NCI-H146 (cell line): ENCODE measurements at places on chromosomes 12 and 14.

DNA sequence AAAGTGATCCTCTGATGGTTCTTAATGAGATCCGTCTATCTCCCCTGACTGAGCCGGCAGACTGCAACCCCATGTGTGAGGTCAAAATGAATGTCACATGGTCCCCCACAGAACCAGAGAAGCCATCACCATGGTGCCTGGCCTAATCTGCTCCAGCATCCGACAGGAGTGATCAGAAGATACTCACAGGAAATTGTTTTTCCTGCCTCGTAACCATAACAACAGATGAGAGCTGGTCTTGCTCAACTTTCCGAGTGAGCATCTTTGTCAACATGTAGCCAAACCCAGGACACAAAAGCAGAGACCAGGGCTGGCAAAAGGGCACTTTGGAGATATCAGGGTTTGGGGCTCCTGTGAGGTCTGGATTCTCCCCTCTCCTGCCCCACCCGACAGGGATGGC is 72.1 kb upstream of the C14orf180 start:
- DNase-seq = no peak

GRCh38 chr12:82862876-82863649 is 176.4 kb downstream of the TMTC2 start:
- no peak for DNase-seq

GRCh38 chr12:14410841-14411569 is 45.5 kb downstream of the ATF7IP start:
- no peak for DNase-seq

DNA sequence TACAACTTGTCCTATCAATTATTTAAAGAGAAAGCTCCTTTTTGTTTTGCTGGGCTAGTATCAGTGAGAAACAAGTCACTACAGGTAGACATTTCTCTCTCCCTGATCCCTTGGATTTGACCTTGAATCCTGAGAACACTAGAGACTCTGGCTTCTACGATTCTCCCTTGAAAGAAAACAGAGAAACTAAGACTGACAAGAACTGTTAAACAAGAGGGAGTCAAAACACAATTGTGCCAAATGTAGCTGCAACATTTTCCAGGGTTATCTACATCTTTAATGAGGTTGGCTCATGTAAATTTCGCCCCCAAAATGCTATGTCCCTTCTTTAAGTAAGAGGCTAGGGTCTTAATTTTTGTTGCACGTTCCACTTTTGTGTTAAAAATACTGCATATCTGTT is 62.4 kb downstream of the SLC38A1 start:
- no peak for DNase-seq

GRCh38 chr12:117189725-117190209 is 503 bp downstream of the FBXO21 start:
- DNase-seq = peak; percentile 63

- peak; percentile 72 for DNase-seq
These were observed 5.8 kb upstream of the TBPL2 start for GRCh38 chr14:55446127-55446736.

GRCh38 chr14:95697764-95698163 is 11.5 kb downstream of the TCL1B start:
- DNase-seq = no peak

DNA sequence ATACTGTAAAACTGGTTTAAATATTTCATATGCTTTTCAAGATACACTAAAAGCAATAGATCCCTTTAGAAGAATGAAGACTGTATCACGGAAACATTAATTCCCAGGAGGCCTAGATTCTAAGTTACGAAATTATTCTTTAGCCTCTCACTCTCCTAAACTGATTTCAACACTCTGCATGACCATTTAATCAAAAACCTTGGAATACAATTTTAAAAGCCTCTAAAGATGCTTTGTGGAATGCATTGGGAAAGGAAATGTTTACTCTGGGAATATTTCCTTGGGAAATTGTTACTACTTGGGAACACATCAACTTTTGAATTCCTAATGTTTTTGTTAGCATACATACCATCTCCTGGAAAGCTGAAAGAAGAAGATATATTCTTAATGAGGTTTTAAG is 255.7 kb upstream of the FAR2 start:
- DNase-seq = no peak

- no peak for DNase-seq
These were observed 313.9 kb downstream of the BCL11B start for GRCh38 chr14:98958048-98958631.

DNA sequence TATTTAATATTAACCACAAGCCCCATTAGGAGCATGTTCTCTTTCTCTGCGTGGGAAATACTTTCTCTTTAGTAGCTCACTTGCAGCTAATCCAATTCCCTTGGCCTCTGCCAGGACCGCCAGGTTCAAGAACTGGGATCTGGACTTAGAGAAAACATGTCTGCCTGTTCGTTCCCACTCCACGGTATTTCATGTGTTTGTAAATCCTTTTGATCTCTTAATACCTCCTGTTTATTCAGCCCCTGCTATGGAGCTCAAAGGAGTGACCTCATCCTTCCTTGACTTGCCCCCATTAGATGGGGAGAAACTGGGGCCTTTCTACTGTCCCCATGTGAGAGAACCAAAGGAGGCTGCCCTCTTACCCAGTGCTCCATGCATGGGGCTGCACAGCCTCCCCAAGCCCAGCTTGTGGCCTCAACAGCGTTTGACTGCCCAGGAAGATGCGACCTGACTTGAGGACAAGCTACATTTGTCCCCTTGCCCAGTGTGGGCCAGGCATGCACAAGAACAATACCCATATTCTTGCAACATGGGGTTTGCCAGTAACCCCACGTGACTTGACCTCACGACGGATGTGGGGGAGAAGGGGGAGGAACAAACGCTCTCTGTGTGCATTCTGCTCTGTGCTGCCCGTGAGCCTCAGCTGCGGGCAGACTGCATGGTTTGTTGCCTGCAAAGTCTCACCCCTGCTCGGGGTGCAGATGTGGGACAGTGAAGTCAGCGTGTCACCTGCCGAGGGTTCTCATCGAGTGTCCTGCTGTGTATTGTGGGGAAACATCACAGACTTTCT is 30.3 kb downstream of the CD9 start:
- DNase-seq = no peak

- DNase-seq = peak; percentile 42
These were observed 500.5 kb downstream of the NAV3 start for GRCh38 chr12:78331181-78331580.

DNA sequence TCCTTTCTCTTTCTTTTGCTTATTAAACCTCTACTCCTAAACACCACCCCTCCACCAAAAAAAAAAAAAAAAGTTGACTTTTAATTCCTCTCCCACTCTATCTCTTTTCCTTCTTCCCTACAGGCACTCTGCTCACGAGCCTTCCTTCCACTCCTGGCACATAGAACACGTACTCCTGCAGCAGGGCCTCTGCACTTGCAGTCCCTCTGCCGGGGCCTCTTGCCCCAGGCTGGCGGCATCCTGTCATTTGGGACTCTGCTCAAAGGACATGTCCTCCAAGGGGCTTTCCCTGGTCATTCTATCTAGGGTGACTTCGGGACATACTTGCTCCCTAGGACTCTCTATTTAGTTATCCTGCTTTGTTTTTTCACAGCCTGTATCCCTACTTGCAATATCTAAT is 7.7 kb downstream of the FOS start:
- DNase-seq = no peak

GRCh38 chr12:15244341-15244740 is 23.1 kb upstream of the RERG start:
- peak; percentile 29 for DNase-seq

DNA sequence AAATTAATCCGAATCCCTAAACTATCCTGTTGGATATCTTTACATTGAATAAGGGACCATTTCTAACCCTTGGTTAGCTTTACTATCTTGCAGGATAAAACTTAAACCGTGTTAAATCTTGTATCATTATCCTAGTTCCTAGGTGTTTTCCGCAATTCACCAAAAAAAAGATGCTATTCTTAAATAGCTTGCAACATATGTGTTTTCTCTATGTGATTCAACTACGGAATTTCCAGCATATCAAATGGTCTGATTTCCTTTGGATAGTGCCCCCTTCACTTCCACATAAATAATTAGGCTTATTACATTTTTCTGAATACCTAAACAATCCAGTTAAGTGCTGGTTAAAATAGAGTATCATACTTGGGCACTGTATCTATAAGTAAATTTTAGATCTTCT is 130.3 kb downstream of the ITPR2 start:
- DNase-seq = no peak

GRCh38 chr12:67472539-67472938 is 176.0 kb upstream of the DYRK2 start:
- DNase-seq = no peak

DNA sequence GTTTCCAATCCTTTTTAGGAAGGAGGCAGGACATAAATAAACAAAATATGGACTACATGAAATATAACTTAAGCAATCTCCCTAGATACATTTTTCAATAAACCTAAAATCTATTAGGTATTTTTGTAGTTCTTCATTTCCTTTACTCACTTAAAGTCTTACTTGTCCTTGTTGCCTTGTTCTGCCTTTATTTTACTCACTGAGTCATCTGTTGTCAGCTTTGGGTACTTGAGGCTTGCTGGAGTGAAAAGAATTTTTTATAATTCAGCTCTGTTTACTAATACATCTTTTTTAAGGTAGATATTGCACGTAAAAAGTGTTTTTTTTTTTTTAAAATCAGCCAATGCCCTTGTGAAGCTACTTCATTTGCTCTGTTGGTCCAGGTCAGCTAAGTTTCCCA is 216.2 kb downstream of the PELI2 start:
- no peak for DNase-seq

DNA sequence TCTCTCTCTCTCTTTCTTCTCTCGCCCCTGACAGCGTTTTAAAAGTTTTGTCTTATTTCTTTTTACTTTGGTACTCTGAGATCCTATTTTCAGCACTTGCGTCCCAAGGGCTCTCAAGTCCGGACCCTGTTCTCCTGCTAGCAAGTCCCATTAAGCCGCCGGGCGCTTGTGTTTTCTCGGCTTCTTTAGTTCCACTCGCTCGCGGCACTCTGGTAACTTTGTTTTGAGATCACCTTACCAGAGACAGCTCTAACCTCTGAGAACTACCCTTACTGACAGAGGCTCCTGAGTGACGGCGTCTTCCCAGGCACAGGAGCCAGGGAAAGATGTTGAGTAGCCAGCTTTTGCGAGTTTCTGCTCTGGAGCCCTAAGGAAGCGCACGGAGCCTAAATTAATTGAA is 2.7 kb upstream of the MYF5 start:
- no peak for DNase-seq

DNA sequence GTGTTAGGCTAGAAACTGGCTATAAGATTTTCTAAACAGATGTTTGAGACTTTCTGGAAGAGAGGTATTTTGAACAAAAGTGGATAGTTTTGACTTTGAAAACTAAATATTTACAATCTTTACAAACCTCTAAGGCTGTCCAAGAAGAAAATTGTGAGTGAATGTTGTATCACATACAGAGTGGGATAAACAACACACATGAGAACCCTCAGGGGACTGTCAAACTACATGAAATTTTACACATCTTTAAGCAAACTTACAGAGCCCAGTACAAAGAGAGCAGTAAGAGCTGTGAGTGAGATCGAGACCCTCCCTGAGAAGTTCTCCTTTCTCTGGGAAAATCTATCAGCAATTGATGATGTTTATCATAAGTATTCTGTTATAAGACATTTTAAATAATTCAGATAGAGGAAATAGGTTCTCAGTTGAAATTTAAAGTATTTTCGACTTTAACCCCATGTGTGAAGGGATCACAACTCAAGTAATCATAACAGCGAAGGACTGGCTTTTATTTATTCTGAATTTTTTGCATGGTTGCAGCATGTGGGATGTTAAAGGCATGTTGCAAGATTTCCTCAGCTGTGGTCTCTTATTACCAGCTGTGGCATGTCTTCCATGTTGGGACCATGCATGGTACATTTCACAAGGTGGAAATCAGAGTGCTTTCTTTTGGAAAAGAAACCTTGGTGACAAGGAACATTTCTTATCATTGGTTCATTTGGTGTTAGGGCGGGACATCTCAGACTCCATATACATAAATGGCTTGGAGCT is 264.0 kb upstream of the PRICKLE1 start:
- no peak for DNase-seq

DNA sequence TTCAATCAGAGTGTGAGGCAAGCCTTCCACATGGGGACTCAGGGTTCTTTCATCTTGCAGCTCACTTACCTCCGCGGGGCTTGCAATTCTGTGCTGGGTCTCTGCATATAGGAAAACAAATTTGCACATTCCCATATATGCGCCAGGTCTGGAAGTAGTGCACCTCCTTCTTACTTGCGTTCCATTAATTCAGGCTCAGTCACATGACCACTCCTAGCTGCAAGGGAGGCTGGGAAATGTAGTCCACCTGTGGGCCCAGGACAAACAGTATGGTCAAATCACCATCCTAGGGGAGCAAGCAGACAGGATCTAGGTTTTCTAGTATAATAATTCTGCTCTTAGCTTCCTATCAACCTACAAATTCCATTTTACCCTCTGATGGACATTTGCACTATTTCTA is 160.4 kb downstream of the AACS start:
- no peak for DNase-seq

DNA sequence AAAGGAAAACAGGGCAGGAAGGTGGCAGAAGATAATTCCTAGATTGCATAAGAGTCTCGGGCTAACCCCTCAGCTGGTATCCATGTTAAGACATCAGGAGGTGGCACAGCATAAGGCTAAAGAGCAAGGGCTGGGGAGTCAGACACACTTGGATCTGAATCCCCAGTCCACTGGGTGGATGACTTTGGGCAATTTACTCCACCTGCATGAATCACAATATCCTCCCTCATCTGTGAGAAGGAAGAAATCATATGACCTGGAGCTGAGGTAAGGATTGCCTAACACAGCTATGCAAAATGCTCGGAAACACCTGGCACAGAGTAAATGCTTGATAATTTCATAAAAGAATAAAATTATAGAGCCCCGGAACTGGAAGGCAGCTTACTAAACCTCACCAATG is 217.9 kb downstream of the PIK3C2G start:
- peak; percentile 75 for DNase-seq

- peak; percentile 47 for DNase-seq
These were observed 1.9 kb downstream of the SLC6A15 start for GRCh38 chr12:84910549-84911241.

DNA sequence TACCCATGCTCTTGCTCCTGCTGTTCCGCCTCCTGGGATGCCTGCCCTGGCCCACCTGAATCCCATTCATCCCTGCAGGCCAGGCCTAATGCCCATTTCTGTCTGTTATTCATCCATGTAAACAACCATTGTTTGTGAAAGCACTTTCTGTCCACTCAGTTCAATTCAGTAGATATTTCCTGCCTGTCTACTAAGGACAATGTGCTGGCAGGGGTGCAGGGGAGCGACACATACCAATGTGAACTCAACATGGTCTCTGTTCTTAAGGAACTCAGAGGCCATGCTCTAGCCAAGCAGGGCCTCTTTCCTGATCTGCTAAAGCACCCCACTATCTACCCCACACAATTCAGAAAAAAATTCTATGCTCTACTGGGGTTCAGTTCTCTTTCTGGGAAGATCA is 88.5 kb upstream of the ZFP36L1 start:
- DNase-seq = no peak

DNA sequence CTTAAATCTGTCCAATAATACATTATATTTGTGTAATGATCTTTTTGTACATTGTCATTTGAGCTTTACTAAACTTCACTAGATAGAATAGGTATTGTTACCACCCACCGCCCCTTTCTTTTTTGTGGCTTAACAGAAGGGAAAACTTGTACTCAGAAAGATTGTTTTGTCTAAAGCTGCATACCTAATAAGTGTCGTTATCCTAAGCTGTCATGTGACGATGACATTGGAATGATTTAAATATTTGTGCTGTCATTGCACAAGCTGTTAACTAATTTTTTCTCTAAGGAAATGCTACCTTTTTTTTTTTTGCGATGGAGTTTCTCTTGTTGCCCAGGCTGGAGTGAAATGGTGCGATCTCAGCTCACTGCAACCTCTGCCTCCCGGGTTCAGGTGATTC is 3.6 kb downstream of the DIP2B start:
- no peak for DNase-seq

- DNase-seq = no peak
These were observed 36.8 kb downstream of the DAAM1 start for GRCh38 chr14:59225281-59225680.
